ENCODE measurements at places on chromosomes 13 and 19. TPM values are rescaled to one million over a fixed set of nuclear protein-coding genes. Genes with fewer than 3 reads are reported as not detected.

Gene ZNF699
- polyA plus RNA-seq = 8.5 TPM

DNA sequence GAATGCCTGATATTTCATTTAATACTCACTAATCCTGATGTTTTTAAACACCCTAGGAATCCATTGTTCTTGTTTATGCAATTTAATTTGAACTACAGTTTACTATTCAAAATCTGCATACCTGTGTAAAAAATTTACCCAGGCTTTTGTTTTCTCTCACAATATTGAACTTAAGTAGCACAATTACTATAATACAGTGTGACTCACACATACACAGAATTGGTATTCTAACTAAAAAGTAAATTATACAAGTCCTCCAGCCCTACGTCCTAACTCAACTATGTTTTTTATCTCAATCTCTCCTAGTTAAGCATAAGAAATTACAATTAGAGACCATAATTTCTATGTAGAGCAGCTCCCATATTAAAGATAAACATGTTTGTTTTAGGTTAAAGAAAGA, 41.8 kb downstream of the MYCBP2 start:
- DNase-seq = no peak

GRCh38 chr13:28953714-28954418, 133.7 kb downstream of the MTUS2 start:
- no peak for DNase-seq

Gene COL4A1
- polyA plus RNA-seq = 476 TPM

Measured in right lung (tissue), 10 donors.